Stimulated activated CD4-positive, alpha-beta T cell treated with anti-CD3 and anti-CD28 coated beads, Interleukin-15, amount 100 ng/mL, for 1 hour (primary cell): ENCODE measurements at places on chromosomes 1 and 21.

DNA sequence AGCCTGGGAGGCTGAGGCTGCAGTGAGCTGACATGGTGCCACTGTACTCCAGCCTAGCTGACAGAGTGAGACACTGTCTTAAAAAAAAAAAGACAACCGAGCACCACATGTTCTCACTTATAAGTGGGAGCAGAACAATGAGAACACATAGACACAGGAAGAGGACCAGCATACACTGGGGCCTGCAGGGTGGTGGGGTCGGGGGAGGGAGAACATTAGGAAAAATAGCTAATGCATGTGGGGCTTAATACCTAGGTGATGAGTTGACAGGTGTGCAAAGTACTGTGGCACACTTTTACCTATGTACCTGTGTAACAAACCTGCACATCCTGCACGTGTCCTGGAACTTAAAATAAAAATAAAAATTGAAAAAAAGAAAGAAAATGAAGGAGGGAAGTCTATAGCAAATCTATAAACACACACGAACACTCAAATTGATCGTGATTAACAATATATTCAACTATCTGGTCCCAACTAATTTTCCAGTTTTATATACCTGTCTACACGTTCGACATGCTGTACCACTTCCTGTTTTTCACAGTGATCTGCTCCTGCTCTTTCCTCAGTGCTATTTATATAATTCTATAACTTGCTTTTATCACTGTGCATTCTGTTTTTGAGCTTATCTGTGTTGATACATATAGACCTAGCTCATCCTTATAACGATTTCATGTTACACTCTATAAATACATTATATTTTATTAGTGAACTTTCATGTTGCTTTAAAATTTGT lies 27.2 kb downstream of the AK5 start:
- no peak for DNase-seq

- no peak for DNase-seq
Observed at GRCh38 chr21:45479691-45480675, 62.3 kb downstream of the SLC19A1 start.

DNA sequence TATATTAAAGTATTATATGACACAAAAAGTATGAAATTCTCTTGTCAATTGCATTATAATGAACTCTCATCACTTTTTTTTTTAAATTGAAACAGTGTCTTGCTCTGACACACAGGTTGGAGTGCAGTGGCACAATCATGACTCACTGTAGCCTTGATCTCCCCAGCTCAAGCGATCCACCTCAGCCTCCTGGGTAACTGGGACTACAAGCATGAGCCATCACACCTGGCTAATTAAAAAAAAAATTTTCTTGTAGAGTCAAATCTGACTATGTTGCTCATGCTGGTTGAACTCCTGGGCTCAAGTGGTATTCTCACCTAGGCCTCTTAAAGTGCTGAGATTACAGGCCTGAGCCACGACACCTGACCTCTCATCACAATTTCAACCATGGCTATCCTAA lies 259.3 kb downstream of the S1PR1 start:
- no peak for DNase-seq

DNA sequence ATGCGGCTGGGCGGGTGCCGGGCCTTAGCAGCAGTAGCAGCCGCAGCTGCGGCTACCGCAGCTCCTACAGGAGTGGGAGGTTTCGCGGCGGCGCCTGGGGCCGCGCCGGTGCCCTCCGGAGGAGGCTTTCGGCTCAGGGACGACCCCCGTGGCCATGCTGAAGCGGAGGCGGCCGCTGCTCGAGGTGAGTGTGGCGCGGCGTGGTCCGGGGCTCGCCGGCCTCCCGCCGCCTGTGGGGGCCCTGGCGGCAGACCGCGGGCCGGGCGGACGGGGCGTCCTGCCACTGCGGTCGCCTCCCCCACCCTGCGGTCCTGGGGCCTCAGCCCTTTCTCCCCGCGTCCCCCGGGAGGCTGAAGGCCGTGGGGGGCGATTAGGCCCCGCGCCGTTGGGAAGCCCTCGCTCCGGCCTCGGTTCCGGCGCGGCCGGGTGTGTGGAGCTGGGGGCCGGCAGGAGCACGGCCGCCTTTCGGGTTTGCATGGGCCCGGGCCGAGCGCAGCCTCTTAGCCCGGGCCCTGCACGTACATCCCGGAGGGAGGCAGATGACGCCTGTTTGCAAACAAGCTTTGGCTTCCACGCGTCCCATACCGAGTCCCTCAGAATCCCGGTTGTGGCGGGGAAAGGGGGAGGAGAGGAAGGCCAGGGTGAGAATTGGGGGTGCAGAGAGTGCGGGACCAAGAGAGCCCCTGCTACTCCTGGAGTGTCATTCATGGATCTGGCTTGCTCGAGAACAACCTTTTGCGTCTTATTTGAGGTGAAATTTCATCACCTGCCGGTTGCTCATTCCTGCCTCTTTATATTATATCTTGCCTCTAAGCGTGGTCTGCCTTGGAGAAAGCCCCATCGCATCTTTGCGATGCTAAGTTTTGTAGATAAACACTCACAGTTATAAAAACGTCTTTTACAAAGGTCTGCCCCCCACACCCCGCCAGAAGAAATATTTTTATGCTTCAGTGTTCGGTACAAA lies 613 bp downstream of the ZFYVE9 start:
- peak; percentile 35 for DNase-seq

DNA sequence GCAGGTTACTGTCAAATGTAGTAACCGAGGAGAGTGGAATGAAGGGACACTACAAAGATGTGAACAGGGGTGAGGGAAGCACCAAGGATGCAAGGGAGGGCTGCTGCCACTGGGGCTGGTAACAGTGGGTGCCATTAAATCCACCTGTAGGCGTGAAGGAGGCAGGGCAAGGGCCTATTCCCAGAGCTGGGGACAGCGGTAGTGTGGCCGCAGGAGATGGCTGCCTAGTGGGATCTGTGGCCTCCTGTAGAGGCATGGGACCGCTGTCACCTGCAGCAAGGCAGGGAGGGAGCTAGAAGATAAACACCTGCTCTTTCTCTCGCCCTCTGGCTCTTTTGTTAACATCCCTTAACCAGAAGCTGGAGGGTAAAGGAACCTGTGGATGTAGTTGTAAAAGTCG lies 80.5 kb upstream of the CNIH3 start:
- DNase-seq = no peak

- DNase-seq = no peak
Observed at GRCh38 chr1:230976825-230977747, 1.6 kb downstream of the TTC13 start.

DNA sequence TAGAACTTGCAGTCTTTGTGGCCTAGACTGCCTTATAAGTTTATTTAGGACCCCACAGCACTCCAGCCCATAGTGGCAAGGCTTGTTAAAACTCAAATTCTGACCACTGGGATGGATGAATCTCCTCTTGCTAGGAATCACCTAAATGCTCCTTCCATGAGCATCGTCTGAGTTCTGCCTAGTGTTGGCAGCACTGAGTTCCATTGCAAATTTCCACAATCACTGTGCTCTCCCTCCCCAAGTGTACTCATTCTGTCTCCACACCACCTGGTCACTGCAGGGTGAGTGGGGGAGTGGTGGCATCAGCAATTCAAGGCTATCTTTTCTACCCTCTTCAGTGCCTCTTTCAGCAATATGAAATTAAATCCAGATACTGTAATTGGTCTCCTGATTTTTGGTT lies 46.7 kb upstream of the PTBP2 start:
- DNase-seq = no peak

GRCh38 chr1:63621698-63622097 lies 28.5 kb downstream of the PGM1 start:
- no peak for DNase-seq

GRCh38 chr21:45356653-45357435 lies 48.1 kb upstream of the COL18A1 start:
- DNase-seq = no peak

DNA sequence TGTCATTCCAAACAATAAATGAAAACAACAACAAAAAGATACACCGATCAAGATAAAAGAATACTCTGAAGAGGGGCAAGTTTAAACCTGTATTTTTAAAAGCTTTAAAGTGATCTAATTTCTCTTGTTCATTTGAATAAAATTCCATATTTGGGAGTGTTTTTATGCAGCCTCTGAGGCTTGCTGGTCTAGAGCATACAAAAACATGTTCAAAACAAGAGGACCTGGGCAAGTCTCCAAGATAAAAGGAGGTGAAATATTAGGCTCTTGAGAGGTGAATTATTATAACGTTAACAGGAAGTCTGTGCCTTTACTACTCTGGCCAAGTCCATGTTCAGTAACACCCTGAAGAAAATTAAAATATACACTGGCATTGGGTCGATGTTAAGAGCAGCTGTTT lies 20.1 kb downstream of the URB1 start:
- DNase-seq = no peak

GRCh38 chr1:244192325-244192724 lies 141.2 kb downstream of the ZBTB18 start:
- no peak for DNase-seq

GRCh38 chr1:156882543-156882942 lies 11.0 kb upstream of the PEAR1 start:
- DNase-seq = no peak

DNA sequence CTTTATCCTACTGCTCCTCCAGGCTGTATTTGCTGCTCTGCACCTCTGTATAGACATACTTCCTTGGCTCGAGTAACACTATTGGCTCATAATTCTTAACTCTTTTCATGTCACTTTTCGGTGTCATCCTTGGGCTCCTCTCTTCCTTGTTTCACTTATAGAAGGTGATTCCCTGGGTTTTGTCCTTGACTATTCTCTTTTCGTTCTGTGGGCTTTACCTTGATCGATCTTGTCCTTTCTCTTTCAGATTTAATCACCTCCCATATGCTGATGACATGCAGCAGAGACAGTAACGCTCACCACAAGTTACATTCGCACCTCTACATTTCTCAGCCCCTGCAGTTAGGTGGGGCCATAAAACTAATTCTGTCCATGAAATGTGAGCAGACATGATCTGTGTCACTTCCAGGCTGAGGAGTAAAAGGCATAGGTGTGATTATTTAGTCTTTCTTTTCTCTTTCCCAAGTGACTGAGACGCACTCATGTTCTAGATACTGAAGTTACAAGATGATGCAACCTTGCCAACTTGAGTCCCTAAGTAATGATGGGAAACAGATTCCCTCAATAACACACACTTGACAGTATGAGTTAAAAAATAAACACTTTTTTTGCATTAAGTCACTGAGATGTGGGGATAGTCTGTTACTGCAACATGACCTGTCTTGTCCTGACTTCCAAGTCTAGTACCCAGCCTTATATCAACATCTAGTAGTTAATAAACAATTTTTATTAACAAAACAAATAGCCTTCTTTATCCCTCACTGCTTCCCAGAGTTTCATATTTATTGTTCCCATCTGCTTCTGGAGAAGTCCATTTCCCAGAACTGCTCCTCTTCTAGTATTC lies 49.9 kb upstream of the HAO2 start:
- no peak for DNase-seq

DNA sequence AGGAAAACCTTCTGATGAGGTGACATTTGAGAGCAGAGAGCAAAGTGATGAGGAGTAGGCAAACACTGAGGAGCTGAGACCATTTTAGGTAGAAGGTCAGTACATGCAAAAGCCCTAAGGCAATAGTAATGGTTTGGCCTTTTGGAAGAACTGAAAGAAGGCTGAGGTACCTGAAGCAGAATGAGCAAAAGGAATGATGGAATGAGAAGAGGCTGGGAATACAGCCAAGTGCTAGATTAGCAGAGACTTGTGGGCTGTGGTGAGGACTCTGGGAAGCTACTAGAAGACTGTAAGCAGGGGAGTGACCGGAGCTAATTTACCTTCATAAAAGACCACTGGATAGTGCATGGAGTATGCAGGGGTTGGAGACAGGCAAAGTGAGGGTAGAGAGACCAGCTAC lies 77.9 kb downstream of the GFI1 start:
- no peak for DNase-seq

DNA sequence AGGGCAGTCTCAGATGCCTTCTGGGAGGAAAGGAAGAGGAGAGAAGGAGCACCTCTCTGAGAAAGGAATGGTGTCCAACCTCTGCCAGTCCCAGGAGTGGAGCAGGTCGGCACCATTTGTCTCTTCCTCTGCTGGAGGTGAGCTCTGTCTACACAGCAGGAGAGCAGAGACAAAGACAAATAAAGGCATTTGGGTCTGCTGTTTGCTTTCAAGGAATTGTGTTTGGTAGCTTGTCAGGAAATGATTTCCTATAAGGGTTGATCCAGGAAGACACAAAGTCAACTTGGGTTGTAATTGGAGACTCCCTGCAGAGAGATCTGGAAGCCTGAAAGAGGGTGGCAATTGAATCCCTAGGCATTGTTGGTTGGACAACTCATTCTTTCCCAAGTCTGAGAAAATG lies 34.5 kb upstream of the PLXNA2 start:
- DNase-seq = no peak

GRCh38 chr1:245656189-245656717 lies 501.5 kb downstream of the KIF26B start:
- no peak for DNase-seq

DNA sequence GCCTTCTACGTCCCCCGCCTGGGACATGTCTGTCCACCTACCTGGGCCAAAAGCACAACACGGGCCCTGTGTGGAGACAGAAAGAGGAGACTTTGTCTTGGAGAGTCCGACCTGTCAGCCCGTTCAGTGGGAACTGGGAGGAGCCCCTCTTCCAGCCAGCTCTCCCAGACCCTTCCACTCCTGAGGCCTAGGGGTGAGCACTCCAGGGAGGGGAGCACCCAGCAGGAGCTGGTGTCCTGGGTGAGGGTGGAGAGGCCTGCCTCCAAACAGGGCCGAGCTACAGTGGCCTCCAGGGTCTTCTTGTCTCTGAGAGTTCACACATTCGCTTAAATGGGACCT lies 546 bp downstream of the SPOCD1 start:
- no peak for DNase-seq

DNA sequence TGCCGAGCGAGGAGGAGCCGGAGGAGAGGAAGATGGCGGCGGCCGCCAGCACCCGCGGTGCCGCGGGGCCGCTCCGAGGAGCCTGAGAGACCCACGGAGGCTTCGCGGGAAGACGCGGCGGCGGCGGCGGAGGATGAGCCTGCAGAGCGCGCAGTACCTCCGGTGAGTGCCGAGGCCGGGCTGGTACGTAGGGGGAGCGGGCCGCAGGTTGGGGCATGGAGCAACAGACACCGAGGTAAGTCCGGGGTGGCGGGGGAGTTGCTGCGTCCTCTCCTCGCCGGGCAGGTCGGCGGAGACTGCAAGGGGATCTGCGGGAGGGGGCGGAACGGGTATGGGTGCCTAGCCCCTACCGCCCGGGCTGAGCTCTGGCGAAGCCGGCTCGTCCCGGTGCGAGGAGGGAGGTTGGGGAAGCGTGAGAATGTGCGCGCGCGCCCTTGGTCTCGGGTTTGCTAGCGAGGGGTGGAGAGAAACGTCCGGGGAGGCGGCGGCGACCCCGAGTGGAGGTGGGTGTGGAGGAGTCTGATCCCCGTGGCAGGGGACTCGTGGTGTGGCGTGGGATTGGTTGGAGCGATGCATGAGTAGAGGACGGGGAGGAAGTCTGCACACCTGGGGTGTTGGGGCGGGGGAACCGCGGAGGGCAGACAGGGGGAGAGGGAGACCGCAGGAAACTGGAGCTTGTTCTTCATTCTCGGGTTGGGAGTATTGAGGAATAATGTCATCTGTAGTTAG lies at the start of gene SMG7:
TSS of gene SMG7 (plus strand) at position 12 of the 729 bp plus-strand sequence. CDS start at position 134, 122 bp downstream.
- DNase-seq = no peak

- DNase-seq = no peak
Observed at GRCh38 chr1:150730130-150730721, 9.5 kb upstream of the HORMAD1 start.
